Uterus (tissue), 4 donors: ENCODE measurements at places on chromosomes 6 and 20. TPM values are rescaled to one million over a fixed set of nuclear protein-coding genes. Genes with fewer than 3 reads are reported as not detected.

DNA sequence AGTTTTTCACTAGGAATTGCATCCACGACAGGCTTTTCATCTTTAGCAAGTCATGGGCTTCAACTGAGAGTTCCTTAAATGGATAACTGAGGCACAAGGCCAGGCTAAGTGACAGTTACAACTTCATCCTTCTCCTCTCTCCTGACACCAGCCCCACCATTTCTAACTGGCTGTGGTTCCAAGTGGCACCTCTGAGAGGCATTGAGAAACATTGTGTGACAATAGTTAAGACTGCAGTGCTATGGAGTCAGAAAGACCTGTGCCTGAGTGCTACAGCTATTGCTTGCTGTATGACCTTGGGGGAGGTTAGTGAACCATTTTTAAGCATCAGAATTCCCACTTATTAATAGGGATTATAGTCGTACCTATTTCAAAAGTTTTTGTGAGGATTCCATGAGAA lies 26.2 kb upstream of the MLIP start:
- no peaks in the 10 kb centered on the region for H3K4me1 ChIP-seq
- H3K27ac ChIP-seq: no peak overlapping the region
- no peak overlapping the region for H3K4me3 ChIP-seq
- DNase-seq: no peak
- H3K36me3 ChIP-seq: no peaks in the 10 kb centered on the region

GRCh38 chr6:109927052-109927451 lies 51.1 kb upstream of the GPR6 start:
- H3K4me3 ChIP-seq: no peak overlapping the region
- H3K4me1 ChIP-seq: no peaks in the 10 kb centered on the region
- H3K36me3 ChIP-seq: no peaks in the 10 kb centered on the region
- no peaks in the 10 kb centered on the region for H3K27me3 ChIP-seq
- no peak overlapping the region for H3K27ac ChIP-seq

GRCh38 chr6:169081248-169081647 lies 172.4 kb downstream of the THBS2 start:
- no peaks in the 10 kb centered on the region for H3K27me3 ChIP-seq
- H3K4me3 ChIP-seq: no peak overlapping the region
- no peak overlapping the region for H3K27ac ChIP-seq
- no peak for DNase-seq
- peaks cover 2% of the 10 kb centered on the region for H3K4me1 ChIP-seq

WFDC12 gene
- not detected for total RNA-seq

DNA sequence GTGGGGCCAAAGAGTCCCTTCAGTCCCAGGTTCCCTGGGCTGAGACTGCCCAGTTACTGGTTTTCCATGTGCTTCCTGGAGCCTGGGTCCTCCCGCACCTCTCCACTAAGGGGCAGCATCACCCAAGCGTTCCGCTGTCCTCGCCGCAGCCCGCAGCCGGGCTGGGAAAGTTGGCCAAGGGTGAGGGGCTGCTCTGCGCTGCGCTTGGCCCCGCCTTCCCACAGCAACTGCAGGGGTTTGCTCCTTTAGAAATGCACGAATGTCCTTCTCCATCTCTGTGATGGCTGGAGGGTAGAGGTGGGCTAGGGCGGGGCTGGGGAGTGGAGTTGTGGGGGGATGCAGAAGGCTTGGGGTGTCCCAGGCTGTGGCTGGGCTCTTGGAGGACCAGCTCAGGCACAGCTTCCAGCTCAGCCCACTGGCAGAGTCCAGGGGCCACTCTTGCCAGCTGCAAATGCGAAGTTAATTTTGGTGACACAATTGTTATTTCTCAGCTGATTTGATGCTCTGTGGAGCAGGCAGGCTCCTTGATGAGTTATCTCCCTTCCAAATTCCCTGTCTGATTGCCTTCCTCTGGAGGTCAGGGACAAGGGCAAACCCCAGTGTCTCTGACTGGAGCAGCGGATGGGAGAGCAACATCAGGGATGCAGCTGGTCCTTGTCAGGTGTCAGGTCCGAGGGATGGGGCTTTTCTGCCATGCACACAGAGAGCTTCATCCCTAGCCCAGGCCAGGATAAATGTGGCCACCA lies 63.2 kb downstream of the NOL4L start:
- H3K27me3 ChIP-seq: no peaks in the 10 kb centered on the region
- no peaks in the 10 kb centered on the region for H3K36me3 ChIP-seq
- no peaks in the 10 kb centered on the region for H3K4me1 ChIP-seq

- no peak overlapping the region for H3K4me3 ChIP-seq
- no peaks in the 10 kb centered on the region for H3K27me3 ChIP-seq
- H3K36me3 ChIP-seq: no peaks in the 10 kb centered on the region
- H3K4me1 ChIP-seq: no peaks in the 10 kb centered on the region
These were observed 89.1 kb upstream of the CLDN20 start for GRCh38 chr6:155174576-155175211.

DNA sequence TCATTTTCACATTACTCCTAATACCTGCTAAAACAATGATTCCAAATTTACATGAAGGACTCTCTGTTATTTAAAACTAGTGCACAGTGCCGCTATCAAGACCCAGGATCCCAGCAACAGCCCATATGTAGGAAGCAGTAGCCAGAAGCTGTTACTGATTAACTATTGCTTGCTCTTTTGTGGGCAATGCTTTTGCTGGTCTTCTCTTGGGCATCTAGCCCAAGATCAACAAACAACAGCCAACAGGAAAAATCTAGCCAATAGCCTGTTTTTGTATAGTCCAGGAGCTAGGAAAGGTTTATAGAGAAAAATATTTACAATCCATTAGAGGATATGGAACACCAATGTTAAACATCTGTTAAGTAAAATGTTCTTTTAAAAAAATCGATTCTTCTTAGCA lies 22.1 kb upstream of the TENT5A start:
- no peak for DNase-seq
- H3K27ac ChIP-seq: no peak overlapping the region

GRCh38 chr20:9374072-9374471 lies 140.3 kb upstream of the LAMP5 start:
- H3K27ac ChIP-seq: no peak overlapping the region
- no peaks in the 10 kb centered on the region for H3K36me3 ChIP-seq
- no peak overlapping the region for H3K4me3 ChIP-seq
- no peaks in the 10 kb centered on the region for H3K4me1 ChIP-seq
- DNase-seq: no peak
- H3K27me3 ChIP-seq: no peaks in the 10 kb centered on the region
